Activated CD4-positive, alpha-beta T cell treated with anti-CD3 and anti-CD28 coated beads, Interleukin-2, Interleukin-6, amounts not matched to agents 100 ng/mL and 50 ng/mL, durations not matched to agents 16 hours and 8 hours (primary cell): ENCODE measurements at places on chromosomes 12 and 14.

GRCh38 chr14:27242874-27243273, 645.0 kb upstream of the NOVA1 start:
- no peak for DNase-seq

GRCh38 chr14:71267007-71267513, 359.8 kb downstream of the PCNX1 start:
- DNase-seq: peak; percentile 76

- no peak for DNase-seq
Measured at GRCh38 chr12:127716166-127716565, 550.8 kb upstream of the TMEM132C start.

- DNase-seq: peak; percentile 41
Measured at GRCh38 chr14:61533513-61534255, 161.6 kb upstream of the HIF1A start.

GRCh38 chr14:104954746-104955395, 23.3 kb downstream of the AHNAK2 start:
- no peak for DNase-seq

DNA sequence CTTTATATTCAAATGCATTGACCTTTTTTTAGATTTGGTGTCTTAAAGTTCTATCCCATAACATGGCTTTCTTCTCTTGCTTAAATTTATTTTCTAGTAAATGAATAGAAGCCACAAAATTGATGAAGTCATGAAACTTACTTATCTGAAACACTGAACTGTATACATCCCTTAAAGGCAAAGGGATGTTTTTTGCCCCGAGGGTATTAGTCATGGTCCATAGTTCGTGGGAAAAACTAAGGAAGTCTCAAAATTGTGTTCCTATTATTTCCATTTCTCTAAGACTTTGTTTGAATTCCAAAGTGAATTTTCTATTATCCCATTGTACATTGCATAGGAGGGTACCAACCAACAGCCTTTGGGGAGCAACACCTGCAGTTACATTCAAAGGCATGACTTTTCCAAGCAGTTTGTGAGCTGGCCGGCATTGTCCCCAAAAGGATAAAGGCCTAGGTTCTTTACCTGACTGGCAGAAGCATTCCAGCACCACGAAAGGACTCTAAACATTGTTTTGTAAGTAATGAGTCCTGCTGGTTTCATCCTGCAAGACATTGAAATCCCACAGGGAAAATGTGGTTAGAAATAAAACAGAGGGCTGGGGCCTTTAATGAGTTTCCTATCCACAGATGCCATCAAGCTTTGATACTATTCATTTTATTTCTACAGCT, 473.5 kb downstream of the PRKD1 start:
- DNase-seq: no peak

- DNase-seq: peak; percentile 11
Measured at GRCh38 chr12:22709292-22709691, 84.3 kb downstream of the ETNK1 start.

GRCh38 chr14:22519877-22520685, 68.9 kb downstream of the DAD1 start:
- no peak for DNase-seq

- peak; percentile 66 for DNase-seq
Measured at GRCh38 chr12:109595321-109595902, 21.8 kb downstream of the MVK start.

DNA sequence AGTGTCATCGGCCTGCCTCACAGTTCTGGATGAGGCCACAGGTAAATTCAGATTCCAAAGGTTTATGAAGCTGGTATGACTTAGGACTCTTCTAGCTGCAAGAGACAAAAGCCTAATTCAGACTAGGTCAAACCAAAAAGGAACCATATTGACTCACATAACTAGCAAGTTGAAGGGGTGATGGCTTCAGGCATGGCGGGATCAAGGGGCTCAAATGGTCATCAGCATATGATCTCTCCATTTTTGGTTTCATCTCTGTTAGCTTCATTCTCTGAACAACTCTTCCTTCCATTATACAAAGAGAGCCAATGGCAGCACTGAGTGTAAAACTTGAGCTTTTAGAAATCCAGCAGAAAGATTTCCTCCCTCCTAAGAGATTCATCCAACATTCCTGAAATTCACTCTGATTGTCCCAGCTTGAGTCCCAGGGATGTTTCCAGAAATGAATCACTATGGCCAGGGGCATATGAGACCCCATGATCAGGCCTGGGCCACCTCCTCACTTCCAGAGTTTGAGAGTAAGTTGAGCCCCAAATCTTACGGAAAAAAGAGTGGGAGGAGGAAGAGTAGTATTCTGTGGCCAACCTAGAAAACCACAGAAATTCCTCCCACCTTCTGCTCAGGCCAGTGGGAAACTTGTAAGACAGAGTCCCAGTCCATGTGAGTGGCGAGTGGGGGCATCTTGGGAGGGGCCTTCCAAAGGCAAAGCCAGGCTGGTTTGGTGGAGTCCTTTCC, 2.0 kb upstream of the MAP1LC3B2 start:
- DNase-seq: no peak
